ENCODE measurements at places on chromosomes 1 and 21.

GRCh38 chr1:100721526-100722207, 2.1 kb downstream of the VCAM1 start:
- DNase-seq = no peak

- DNase-seq = peak; percentile 73
Measured at GRCh38 chr1:85297855-85298629, 21.6 kb upstream of the BCL10 start.

DNA sequence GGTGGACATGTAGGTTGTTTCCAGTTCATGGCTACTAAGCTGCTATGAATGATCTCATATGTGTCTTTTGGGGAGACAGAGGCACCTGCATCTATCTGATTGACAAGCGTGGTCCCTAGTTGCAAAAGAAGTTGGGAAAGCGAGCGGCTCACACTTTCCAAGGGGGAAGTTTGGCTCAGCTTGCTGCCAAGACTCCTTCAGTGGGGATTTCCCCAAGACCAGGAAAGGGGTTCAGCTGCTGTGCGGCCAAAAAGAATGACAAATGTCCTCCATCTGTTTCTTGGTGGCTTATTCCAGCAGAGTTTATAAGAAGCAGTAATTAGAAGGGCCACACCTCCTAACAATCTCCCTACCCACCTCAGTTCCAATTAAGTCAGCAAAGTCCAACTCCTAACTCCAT, 128.5 kb upstream of the GALNT2 start:
- DNase-seq = no peak

GRCh38 chr1:173255214-173255813, 48.2 kb upstream of the TNFSF4 start:
- peak; percentile 37 for DNase-seq
